ENCODE measurements at places on chromosomes 1 and 21.

- no peak for DNase-seq
Measured at GRCh38 chr1:175853681-175854080, 110.3 kb upstream of the TNR start.

- DNase-seq: no peak
Measured at GRCh38 chr1:97013136-97013535, 291.6 kb downstream of the PTBP2 start.

- no peak for DNase-seq
Measured at GRCh38 chr21:34132202-34132601, 58.8 kb downstream of the MRPS6 start.

- DNase-seq: no peak
Measured at GRCh38 chr21:36718951-36719501, 20.1 kb downstream of the SIM2 start.

GRCh38 chr21:30146558-30147282, 19.9 kb downstream of the CLDN17 start:
- DNase-seq: no peak

GRCh38 chr1:244319283-244320132, 132.2 kb downstream of the ADSS2 start:
- peak; percentile 28 for DNase-seq

DNA sequence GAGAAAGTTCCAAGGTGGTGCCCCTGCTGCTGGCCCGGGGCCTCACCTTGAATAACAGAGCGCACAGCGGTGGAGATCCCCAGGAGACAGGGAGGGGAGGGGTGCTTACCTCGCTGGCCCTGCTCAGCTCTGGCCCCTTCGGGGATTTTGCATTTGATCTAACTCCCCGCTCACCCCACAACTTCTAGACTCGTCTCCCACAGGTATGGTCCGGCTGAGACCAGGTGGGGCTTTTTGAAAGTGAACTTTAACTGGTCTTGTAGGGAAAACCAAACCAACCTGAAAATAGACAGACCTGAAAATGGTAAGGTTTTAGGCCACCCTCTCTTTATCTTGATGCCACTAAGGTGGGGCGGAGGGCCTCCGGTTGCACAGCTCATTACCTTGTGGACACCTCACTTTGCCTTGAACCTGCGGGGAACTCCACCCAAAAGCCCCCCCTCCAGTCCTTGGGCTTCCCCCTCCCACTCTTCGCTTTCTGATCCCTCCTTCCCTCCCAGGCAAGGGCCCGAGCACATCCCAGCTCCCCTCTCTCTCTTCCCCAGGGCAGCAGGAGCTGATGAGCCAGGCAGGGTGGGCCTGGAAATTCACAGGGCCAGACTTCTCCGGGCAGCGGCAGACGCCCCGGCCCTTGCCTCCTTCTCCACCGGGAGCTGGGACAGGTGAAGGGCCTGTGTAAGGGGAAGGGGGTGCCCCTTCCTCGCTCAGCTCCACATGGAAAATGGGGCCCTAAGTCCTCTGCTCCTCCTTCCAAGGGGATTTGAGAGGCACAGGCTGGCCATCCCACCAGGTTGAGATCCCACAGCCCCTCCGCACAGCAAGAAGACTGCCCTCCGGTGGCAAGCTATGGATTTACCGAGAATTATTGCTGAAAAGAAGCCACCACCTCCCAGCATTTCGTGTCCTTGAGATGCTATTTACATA, 16.1 kb downstream of the TNFRSF8 start:
- DNase-seq: peak; percentile 81

- DNase-seq: no peak
Measured at GRCh38 chr1:58814251-58815068, 30.6 kb upstream of the JUN start.

GRCh38 chr1:94329986-94330385, 88.2 kb upstream of the ABCD3 start:
- no peak for DNase-seq

DNA sequence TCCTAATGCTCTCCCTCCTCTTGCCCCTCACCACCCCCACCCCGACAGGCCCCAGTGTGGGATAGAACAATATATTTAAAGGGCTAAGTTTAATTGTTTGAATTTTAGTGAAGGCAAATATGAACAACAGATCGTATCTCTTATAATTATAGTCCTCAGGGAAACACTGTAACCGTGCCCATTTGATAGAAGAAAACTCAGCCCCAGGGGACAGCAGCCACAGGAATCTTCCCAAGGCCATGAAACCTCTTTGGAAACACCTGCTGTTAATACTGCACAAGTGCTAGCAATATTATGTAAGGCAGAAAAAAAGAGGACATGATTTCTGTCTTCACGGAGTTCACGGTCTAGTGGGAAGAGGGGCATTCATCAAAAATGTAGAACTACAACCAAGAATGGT, 142.2 kb downstream of the URB2 start:
- no peak for DNase-seq

DNA sequence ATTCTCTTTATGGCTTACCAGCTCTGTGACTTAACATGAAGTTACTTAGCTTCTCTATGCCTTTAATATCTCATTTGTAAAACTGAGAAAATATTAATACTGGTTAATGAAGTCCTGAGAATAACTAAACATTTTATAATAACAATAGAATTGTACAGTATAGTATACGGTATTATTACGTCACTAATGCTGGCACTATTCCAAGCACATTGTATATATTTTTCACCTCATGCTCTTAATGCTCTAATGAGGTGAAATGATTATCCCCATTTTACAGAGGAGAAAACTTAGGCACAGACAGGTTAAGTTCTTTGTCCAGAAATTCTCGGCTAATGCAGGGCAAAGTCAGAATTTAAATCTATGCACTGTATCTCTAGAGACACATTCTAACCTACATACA, 856 bp downstream of the OR6K3 start:
- no peak for DNase-seq

DNA sequence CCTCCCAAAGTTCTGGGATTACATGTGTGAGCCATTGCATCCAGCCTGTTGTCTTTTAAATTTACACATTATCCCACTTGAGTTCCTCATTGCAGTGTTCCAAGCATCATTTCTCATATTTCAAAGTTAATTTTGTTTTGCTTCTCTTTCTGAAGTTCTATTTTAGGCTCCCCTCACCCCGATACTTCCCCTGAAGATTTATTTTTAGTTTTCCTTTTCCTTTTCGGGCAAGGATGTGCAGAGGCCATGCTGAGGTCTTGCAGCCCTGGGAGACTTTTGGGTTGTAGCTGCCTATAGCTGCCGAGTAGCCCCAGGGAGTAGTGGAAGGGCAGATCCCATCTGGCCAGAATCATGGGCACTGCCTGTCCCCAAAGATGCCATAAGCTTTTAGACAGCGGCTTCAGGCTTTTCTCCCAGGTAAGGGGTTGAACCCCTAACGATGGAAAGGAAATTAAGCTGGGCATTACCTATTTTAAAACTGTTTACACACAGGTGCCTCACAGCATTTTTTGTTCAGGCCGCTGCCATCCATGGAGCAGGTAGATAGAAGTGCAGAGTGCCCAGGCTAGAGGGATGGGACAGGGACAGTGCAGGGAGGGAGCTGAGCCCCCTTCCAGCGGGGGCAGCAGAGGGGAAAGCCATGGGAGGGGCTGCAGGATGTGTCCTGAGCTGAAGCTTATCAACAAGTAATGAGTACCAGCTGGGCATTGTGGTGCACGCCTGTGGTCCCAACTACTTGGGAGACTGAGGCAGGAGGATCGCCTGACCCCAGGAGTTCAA, 15.9 kb downstream of the PSEN2 start:
- DNase-seq: no peak

DNA sequence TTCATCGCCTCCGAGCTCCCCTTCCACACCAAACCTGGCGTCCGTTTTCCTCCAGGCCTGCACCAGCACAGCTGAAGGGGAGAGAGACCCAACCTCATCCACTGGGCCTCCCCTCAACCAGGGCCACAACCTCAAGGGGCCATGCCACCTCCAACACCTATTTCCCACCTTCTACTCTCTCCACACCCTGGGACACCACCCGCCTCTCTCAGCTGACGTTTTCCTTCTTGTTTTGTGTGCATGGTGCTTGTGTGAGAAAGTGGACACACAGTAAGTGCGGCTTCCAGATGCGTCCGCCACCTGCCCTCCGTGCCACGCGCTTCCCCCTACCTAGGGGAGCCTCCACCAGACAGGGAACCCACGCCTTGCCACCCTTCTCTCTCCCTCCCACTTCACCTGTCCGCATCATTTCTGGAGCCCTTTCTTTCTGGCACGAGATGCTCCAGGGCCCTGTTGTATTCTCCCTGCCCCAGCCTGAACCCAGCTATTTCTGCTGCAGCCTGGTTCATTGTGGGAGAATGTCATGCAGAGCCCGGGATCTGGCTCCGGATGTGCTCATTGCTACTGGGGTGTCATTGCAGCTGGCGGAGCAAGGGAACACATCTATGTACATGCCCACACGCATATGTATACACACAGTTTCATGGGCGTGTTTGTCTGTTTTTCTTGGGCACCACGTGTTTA, 1.3 kb upstream of the GNB1 start:
- no peak for DNase-seq

GRCh38 chr1:46132529-46133180, at the start of gene PIK3R3:
Gene PIK3R3, minus strand, starts transcription at chr1:46132629. Its CDS starts 677 bp downstream, at chr1:46131952.
- DNase-seq: peak; percentile 94

DNA sequence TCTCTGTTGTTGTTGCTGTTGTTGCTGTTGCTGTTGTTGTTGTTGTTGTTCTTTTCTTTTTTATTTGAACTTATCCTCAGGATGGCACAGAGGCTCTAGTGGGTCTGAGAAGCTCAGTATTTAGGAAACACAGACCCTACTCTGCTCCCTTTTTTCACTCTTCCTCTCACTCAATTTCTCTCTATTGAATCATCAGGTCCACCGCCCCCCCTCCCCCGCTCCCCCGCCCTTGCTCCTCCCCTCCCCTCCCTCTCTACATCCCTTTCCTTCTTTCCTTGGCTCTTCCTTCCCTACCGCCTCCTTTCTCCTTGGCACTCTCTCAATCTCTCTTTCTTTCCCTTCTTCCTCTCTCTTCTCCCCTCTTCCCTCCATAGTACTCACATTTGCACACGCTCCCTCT, 218.5 kb upstream of the ZC3H12A start:
- DNase-seq: no peak

GRCh38 chr1:111290630-111291029, at the start of gene CHIA:
Gene CHIA, plus strand, starts transcription at chr1:111290851. Its CDS starts 19,617 bp downstream, at chr1:111310468.
- DNase-seq: no peak

- no peak for DNase-seq
Measured at GRCh38 chr1:202227053-202227672, 33.6 kb downstream of the LGR6 start.

- DNase-seq: no peak
Measured at GRCh38 chr1:23732363-23733224, 10.7 kb upstream of the ELOA start.

DNA sequence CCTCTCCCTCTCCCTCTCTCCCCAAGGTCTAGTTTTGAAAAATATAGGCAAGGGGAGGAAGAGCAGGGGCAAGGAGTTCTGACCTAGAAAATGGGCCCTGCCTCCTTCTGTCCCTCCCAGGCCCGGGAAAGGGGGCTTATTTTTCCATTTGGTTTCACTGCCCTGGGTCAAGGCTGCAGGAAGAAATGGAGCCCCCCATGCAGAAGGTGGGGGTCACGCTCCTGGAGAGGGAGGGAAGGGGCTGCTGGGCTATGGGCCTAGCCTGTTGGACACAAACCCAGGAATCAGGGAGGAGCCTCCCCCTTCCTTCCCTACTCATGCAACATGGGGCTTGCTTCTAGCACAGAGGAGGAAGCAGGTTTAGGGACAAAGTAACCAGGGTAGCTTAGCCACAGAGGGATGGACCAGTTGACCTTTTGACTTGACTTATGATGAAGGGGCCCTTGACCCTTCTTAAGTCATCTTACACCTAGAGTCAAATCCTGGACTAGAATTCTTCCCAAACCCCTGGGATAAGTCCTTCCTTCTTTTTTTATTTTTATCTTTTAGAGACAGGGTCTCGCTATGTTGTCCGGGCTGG, 70.4 kb upstream of the SSBP3 start:
- no peak for DNase-seq

- no peak for DNase-seq
Measured at GRCh38 chr1:19974822-19975416, 4.5 kb downstream of the PLA2G2A start.

All from germinal center (tissue), 1 donor.